Activated T-cell treated with anti-CD3 and anti-CD28 coated beads, Interleukin-2, amount 50 U/mL, for 24 hours (primary cell): ENCODE measurements at places on chromosomes 2 and 18.

GRCh38 chr2:119267604-119268003 is 44.0 kb downstream of the STEAP3 start:
- DNase-seq, result no peak

- peak; percentile 47 for DNase-seq
Measured at GRCh38 chr2:24490181-24490689, 819 bp upstream of the NCOA1 start.

- no peak for DNase-seq
Measured at GRCh38 chr2:127348426-127349000, 39.3 kb downstream of the MAP3K2 start.

DNA sequence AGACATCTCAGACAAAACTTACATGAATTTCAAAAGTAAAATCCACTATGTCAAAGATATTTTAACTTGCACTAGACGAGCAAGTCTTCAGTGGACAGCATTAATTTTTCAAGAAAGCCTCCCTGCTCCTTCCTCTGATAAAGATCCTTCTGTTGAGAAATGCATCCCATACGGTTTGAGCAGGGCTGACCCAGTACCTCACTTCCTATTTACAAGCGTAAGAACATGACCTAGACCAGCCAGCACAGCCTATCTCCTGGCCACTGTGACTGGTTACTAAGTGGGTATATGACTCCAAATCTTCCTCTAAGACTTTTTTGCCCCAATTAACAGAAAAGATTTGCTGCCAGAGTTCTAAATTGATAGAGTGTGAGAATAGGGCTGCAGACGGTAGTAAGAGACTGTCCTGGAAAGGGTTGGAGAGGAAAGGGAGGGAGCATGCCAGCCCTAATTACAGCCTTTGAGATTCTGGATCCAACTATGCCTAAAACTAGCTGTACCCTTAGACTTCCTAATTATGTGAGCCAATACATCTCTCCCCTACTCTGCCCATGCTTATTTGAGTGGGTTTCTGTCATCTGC is 108.4 kb downstream of the PRELID3A start:
- DNase-seq, result no peak

- peak; percentile 68 for DNase-seq
Measured at GRCh38 chr2:241842620-241843211, 16.0 kb downstream of the PDCD1 start.

- no peak for DNase-seq
Measured at GRCh38 chr2:68357605-68358337, 7.3 kb upstream of the PLEK start.

- no peak for DNase-seq
Measured at GRCh38 chr18:43134876-43135275, 19.4 kb upstream of the RIT2 start.

DNA sequence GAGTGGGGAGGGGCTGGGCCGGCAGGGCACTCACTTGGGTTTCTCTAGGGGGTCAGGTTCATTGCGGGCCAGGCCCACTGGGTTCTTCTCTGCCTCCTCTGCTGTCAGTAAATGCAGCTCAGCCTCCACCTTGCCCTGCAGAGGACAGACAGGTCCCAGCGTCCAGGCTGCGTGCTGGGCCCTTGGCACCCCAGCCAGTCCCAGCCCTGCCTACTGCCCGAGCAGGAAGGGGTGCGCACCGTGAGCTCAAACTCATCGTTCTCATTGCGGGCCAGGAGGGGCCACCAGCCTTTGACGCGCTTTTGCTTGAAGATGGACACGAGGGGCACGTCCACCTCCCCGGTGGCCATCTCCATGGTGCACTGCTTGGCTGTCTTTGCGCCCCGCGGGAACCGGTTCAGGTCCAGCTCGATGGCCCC is 17.3 kb downstream of the OTOF start:
- no peak for DNase-seq

- no peak for DNase-seq
Measured at GRCh38 chr2:36088716-36089328, 266.8 kb upstream of the CRIM1 start.

DNA sequence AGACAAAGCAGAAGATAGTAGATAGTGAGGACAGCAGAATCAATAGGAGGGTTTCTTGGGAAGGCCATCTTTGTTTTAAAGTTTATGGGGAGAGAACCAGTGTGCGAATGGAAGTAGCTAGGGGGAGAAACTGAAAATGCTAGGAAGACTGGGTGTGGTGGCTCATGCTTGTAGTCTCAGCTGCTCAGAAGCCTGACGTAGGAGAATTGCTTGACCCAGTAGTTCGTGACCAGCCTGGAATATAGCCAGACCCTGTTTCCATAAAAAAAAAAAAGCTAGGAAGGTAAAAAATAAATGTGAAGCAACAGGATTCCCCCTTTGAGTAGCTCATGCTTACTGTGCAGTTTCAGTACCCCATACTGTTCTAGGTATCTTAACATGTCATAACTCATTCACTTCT is 19.2 kb upstream of the DRC1 start:
- no peak for DNase-seq

- DNase-seq, result no peak
Measured at GRCh38 chr2:154713675-154714074, 15.2 kb downstream of the KCNJ3 start.

- no peak for DNase-seq
Measured at GRCh38 chr18:46160050-46160798, 56.0 kb downstream of the HAUS1 start.

DNA sequence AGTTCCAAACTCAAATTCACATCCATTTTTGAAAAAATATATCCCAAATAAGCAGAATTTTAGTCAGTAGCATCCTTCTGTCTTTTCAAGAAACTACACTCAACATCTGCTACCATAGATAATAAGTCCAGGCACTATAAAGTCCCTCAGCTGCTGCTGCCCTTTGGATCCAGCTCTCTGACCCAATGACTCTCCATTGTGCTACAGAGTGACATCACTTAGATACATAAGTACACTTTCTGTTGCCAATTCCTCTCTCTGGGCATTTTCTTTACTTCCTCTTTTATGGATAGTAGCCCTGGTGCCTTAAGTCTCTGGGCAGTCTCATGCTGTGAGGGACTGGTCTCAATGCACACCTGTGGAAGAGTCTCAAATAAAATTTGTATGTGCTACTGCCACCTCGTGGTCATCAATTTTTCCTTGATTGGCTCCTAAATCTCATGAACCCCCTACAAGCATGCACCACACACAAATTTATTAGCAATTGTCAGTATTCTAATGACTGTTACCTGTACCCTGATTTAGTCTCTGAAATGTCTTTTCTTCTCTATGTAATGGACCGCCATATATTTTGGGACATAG is 219.2 kb downstream of the LRP1B start:
- DNase-seq, result no peak

GRCh38 chr2:8817221-8817620 is 20.2 kb downstream of the KIDINS220 start:
- DNase-seq, result no peak

GRCh38 chr2:235960716-235961640 is 207.2 kb downstream of the GBX2 start:
- no peak for DNase-seq

- DNase-seq, result no peak
Measured at GRCh38 chr2:95277246-95277906, 3.1 kb downstream of the PROM2 start.

GRCh38 chr2:166516712-166517303 is 22.8 kb upstream of the SCN7A start:
- DNase-seq, result no peak

DNA sequence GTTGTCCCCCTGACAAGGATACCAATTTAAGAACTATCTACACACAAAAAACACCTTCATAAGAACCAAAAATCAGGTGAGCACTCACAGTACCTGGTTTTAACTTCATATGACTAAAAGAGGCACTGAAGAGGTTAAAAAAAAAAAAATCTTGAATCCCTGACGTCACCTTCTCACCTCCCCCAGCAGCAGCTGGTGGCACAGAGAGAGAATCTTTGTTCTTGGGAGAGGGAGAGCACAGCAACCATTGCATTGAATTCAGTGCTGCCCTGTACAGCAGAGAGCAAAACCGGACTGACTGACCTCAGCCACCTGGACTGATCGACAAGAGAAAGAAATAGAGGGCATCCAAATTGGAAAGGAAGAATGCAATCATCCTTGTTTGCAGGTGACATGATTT is 566.0 kb downstream of the TMX3 start:
- no peak for DNase-seq

DNA sequence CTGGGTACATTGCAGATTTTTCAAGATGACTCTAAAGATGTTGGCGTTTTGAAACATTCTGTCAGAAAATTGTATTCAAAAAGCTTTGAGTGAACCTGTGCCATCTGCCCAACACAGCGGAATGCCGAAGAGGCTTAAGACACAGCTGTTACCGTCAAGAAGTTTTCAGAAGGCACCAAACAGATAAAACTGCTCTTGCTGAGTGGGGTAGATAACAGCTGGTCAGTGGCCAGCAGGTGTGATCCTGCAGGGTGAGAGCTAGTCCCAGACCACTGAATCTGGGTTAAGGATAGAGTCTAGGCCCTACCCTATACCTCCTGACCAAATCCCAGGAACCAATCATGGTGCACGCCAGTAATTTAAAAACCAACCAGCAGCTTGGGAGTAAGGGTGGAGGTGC is 60.5 kb upstream of the B3GNT7 start:
- DNase-seq, result no peak
